ENCODE measurements at places on chromosomes 2 and 18. TPM values are rescaled to one million over a fixed set of nuclear protein-coding genes. Genes with fewer than 3 reads are reported as not detected.
A peak's percentile ranks its signal among the peaks of the same experiment; 100 is the strongest.

- DNase-seq = no peak
Measured at GRCh38 chr2:133768256-133768655, 200.0 kb upstream of the NCKAP5 start.

DNA sequence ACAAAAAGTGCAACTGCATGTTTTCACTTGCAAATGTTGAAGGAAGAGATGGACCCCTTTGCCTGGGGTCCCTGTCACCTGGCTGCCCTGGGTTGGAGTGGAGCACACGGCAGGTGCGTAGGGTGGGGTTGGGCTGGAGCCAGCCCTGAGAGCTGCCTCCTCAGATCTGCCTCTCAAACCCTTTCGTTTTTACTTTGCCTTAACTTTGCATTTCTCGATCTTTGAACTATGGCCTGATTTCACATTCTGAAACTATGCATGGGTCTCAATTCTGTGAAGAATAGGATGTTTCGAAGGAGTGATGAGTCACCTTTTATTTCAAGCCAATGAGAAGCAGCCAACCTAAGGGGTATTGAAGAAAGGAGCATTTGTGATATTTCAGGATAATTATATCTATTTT is 132.8 kb downstream of the ACOXL start:
- DNase-seq = no peak

FZD7 gene
- 0.67 TPM for total RNA-seq

GRCh38 chr2:144501627-144502026 is 18.3 kb downstream of the ZEB2 start:
- no peak for DNase-seq

DNA sequence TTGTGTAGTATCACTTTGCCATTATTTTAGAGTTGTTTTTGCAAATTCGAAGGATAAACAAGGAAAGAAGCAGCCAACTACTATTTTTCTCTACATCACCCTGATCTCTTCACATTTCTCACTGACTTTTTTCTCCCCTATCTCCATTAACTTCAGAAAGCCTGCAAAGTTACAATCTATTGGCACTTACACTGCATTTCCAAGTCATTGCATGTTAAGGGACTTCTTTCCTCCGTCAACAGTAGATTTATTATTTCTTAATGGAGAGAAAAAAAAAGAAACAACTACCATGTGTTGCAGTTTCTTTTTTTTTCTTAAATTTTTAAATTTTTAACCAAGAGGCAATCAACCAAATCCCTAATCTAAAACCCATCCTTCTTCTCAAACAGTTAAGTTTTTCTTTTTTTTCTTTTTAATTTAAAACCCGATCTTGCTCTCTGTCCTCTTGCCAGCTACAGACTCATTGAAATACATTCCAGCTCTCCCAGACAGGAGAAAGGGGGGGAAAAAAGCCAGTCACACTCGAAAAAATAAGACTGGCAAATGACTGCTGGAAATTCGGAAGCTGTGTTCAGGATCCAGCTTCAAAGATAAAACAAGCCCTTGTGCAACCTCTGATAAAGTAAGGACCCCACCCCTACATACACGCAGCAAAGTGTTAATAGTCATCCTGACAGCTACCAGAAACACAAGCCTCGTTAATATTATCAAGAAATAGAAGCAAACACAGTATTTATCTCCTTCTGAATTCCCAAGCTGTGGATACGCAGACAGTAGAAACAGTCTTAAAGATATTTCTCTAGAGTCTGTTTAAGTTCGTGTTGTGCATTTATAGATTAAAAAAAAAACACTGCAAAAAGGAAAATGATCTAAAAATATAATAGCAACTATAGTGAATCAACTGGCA is 1.3 kb downstream of the LRRTM4 start:
- no peak for DNase-seq

MAB21L4 gene
- not detected for total RNA-seq

DNA sequence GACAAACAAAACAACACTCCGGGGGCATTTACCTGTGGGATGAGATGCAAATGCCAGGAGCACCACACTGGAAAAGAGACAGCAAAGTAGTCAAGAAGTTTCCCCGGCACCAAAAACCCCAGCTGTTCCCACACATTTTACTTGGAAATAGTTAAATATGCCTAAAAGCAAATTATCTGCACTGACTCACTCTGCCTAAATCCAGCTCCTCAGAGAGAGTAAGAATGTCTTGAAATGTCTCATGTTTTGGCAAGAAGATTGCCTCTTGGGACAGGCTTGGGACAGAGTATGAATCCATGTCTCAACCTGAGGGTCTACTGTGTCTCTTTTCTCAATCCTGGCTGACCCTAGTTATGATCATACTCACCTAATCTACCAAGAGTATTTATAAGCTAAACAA is 87.5 kb upstream of the RIOK3 start:
- no peak for DNase-seq

- DNase-seq = no peak
Measured at GRCh38 chr2:218406949-218407618, 7.4 kb downstream of the CTDSP1 start.

GRCh38 chr2:73279852-73280251 is 4.4 kb downstream of the FBXO41 start:
- no peak for DNase-seq

DNA sequence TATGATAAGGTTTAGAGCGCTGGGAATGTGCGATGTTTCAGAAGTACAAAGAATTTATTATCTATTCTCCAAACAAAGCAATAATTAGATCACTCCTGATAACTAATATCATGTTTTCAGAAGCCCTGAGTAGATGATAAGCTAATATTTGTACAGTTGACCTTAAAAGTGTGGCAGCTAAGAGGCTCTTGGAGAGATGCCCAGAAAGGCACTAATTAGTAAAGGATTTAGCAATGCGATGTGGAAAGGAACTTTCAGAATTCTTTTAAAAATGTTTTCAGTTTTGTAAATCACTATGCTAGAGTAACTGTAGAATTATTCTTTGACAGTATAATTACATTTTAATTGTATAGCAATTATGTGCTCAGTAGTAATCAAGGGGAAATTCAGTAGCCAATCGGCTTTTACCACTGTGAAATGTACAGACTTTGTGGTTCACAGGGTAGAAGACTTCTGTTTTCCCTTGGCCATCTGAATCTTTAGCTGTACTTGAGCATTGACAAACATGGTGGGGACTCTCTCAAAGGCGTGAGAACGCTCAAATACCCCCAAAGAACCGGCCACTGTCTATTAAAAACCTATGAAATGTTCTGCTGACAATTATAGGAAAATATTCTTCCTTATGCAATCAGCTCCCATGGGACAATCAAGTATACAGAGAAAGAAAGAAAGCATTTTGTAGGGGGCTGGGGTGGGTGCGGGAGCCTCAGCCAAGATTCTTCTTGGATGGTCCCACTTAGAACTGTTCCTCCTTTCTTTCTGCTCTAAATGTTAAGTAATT is 262.8 kb upstream of the AGAP1 start:
- DNase-seq = no peak

VAMP8 gene
- 160 TPM for total RNA-seq

CRACDL gene
- total RNA-seq = not detected

DNA sequence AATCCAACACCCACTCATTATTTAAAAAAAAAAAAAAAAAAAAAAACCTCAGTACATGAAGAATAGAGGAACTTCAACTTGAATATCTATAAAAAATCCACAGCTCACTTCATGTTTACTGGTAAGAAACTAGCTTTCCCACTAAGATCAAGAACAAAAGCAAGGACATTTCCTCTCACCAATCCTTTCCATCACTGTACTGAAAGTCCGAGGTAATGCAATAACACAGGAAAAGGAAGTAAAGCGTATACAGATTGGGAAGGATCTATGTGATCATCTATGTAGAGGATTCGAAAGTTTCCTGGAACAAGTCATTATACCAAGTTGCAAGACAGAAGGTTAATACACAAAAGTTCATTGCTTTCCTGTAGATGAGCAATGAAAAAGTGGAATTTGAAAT is 63.2 kb downstream of the ROCK2 start:
- no peak for DNase-seq

- DNase-seq = no peak
Measured at GRCh38 chr2:42342061-42342794, 18.8 kb downstream of the COX7A2L start.

GRCh38 chr2:23618794-23619530 is 234.0 kb downstream of the KLHL29 start:
- DNase-seq = peak; percentile 50

GRCh38 chr2:230690439-230690838 is 22.2 kb upstream of the CAB39 start:
- no peak for DNase-seq

- DNase-seq = no peak
Measured at GRCh38 chr2:132420816-132421805, 4.5 kb downstream of the GPR39 start.

- DNase-seq = no peak
Measured at GRCh38 chr2:14642499-14642898, 10.0 kb downstream of the LRATD1 start.

PAIP2B gene
- total RNA-seq = 0.78 TPM

DNA sequence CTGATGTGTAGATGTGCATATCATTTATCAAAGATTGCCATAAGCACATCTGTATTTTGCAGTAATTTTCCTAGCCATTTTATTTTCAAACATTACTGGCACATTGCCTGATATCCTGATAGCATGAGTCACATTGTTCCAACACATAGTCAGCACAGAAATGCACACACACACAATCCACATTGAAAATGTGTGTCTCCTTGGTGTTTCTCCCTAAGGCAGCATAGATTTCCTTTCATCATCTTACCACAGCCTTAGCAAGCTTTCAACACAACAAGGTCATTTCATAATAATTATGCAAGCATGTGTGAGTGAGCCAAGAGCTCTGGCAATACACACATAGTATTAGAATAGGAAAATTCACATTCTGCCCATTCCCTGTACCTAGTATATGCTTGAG is 245.4 kb upstream of the MEIS1 start:
- DNase-seq = no peak

GRCh38 chr2:238554468-238555315 is 128.0 kb downstream of the ASB1 start:
- no peak for DNase-seq

DNA sequence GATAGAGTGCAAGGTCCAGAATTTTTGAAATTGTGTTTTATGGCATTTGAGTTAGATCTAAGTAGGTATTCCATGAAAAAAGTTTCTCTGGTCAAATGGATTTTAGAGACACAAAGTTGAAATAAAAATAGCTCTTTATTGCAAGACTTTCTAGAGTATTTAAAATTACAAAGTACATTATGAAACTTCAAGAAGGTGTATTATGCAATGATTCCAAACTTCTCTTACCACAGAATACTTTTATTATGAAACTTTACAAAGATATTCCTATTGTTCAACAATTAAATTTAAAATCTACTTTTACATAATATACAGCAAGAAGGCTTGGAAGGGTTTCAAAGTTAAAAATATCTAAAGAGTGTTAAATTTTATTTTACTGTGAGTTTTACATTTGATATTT is 65.9 kb downstream of the CALCRL start:
- no peak for DNase-seq

SKA1 gene
- 18.8 TPM for total RNA-seq

GRCh38 chr2:139924070-139924469 is 1143.9 kb upstream of the NXPH2 start:
- DNase-seq = no peak

GRCh38 chr2:159226608-159227385 is 59.7 kb downstream of the WDSUB1 start:
- no peak for DNase-seq

DNA sequence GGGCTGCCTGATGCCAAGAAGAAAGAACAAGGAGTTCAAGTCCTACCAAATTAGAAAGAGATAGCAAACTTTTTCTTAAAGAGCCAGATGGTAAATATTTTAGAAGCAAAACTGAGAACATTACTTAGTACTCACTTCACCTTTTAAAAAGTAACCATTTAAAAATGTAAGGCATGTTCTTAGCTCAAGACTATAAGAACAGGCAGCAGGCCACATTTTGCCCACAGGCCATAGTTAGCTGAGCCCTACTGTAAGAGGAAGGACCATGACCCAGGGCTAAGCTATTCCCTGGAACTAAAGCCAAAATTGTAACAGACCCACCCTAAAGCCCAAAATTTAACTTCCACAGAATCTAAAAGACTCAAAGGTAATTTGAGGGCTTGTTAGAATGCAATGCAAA is 31.3 kb downstream of the USP40 start:
- DNase-seq = no peak

DNA sequence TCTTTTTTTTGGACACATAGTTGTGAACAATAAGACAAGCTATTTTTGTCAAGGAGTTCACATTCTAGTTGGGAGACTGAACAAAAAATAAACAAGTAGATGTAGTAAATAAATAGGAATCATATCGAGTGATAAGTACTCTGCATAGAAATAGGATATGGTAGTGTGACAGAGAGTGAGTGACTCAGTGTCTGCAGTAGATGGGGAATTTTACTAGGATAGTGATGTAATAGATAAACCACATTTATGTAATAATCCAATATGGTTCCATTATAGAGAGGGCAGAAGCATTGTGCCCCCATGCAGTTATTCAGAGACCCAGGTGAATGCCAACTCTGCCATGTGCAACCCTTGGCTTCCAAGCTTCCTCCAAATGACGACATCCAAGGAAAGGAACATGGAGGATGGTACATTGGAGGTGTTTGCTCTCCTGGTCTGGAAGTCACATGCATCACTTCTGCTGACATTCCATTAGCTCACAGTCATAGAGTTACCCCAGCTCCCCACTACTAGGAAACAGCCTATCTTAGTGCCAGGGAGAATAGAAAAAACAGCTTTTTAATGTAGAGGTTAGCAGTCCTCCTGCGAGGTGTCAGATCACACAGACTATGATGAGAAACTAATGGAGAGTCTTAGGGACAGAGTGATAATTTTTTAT is 595.4 kb downstream of the NYAP2 start:
- no peak for DNase-seq

MC5R gene
- total RNA-seq = not detected

GRCh38 chr2:199778655-199779054 is 72.3 kb downstream of the FTCDNL1 start:
- DNase-seq = no peak

- DNase-seq = peak; percentile 15
Measured at GRCh38 chr2:70115646-70116442, 28.6 kb downstream of the PCBP1 start.

SH3RF3 gene
- total RNA-seq = 0.05 TPM

GRCh38 chr2:105144941-105145300 is 96.6 kb upstream of the GPR45 start:
- no peak for DNase-seq

DNA sequence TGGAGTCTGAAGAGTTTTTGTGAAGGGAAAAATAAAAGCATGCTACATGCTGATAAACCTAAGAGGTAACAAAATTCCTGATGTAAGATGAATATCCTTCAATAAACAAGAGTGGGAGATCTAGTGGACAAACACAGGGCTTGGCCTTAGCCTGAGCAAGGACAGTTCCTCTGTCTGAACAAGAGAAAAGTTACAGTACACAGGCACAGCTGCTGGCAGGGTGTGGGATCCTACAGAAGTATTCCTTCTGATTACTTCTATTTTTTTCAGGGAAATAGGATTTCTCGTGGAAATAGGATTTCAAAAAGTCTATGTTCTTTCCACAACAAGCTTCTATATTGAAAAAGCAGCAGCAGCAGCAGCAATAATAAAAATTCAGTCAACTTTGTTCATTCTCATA is 54.1 kb downstream of the NBAS start:
- DNase-seq = no peak

GRCh38 chr2:120737340-120738101 is 1.9 kb downstream of the GLI2 start:
- DNase-seq = no peak

Data from natural killer cell treated with Interleukin-12 subunit alpha and Interleukin-12 subunit beta and Interleukin-15 and Interleukin-18, amount 100 ng/mL, for 72 hours (primary cell).